ENCODE measurements at places on chromosomes 11 and 22. TPM values are rescaled to one million over a fixed set of nuclear protein-coding genes. Genes with fewer than 3 reads are reported as not detected.

GRCh38 chr11:37560346-37560745 is 962.3 kb upstream of the RAG2 start:
- no peak for DNase-seq

- no peak for DNase-seq
Measured at GRCh38 chr11:15282754-15283153, 168.0 kb downstream of the INSC start.

OR5M8 gene
- not detected for total RNA-seq

DNA sequence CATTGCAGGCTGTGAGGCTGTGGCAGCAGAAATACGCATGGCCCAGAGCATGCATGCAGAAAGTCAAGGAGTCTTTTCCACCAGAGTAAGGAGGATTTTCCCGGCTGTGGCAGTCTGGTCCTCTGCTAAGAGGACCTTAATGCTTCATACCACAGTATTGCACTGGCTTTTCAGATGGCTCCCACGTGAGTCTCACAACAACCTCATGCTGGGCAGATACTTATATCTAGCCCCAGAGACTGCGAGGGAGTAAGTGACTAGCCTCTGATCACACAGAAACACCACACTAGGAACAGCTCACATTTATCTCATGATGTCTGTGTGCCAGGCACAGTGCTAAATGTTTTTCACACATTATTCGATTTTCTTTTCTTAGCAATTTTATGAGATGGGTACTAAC is 8.0 kb downstream of the CRY2 start:
- DNase-seq = no peak

DNA sequence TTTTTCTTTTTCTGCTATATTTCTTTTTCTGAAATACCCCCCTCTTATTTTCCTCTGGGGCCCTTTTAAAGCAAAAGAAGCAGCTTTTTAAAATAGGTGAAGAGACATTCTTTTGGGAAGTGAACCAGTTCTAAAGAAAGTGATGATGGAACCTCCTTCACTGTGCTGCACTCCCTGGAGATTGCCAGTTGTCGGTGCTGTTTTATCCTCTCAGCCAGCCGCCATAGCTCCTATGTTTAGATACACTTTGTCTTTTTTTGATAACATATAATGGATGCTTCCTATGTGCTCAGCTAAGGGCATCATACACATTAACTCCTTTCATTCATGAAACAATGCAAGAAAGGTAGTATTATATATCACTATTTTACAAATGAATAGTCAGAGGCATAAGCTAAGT is 14.0 kb downstream of the CFAP300 start:
- DNase-seq = no peak

MCHR1 gene
- total RNA-seq = not detected

C11orf52 gene
- not detected for total RNA-seq

DNA sequence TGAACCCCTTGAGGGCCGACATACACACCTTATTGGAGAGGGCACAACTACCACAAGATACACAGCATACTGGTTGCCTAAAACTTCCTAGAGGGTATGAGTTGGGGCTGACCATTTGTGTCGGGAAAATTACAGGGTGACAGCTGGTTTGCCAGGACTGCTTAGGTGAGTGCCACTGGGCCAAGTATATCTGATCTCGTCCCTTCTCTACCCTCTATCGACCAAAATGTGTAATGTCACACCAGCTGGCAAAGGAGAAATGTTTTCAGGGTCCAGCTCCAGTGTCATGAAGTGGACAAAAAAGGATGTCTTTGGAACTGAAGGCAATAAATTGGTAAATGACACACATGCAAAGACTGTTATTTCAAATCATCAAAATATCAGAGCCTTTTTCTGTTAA is 126.1 kb downstream of the PGR start:
- DNase-seq = no peak

DNA sequence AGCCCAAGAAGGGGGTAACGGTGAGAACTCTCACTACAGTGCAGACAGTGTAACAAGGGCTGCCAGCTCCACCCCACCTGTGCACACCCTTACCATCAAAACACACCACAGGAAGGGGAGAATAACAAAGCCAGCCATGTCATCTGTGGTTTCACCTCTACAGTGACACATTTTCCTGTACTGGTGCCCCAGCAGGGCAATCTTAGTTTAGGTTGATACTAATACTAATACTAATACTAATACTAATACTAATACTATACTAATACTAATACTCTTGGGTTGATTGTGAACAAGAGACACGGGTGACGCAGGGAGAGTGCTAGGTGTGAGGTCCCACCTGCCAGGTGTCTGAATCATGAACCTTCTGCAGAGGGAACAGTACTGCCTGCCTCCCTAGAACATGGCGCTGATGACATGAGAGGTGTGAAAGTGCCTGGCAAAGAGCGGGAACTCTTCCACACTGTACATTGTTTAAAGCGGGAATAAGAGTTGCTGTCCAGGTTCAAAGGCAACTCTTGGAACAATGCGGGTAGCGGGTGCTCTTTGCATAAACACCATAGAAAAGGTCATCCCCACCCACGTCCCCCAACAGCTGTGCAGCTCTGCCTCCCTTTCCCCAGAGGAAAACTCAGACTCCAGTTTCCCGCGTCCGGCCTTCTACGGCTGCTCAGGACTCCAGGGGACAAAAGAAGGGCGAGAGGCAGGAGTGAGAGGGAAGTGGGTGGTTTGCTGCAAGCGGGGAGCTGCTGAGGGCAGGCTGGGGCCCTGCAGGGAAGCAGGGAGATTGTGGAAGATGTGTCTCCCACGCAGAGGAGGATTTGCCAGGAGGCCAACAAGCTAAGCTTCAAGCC is 25.0 kb upstream of the TMPRSS4 start:
- no peak for DNase-seq

GRCh38 chr11:83194281-83195142 is 1.0 kb downstream of the ANKRD42 start:
- peak; percentile 47 for DNase-seq

C22orf15 gene
- not detected for total RNA-seq

DNA sequence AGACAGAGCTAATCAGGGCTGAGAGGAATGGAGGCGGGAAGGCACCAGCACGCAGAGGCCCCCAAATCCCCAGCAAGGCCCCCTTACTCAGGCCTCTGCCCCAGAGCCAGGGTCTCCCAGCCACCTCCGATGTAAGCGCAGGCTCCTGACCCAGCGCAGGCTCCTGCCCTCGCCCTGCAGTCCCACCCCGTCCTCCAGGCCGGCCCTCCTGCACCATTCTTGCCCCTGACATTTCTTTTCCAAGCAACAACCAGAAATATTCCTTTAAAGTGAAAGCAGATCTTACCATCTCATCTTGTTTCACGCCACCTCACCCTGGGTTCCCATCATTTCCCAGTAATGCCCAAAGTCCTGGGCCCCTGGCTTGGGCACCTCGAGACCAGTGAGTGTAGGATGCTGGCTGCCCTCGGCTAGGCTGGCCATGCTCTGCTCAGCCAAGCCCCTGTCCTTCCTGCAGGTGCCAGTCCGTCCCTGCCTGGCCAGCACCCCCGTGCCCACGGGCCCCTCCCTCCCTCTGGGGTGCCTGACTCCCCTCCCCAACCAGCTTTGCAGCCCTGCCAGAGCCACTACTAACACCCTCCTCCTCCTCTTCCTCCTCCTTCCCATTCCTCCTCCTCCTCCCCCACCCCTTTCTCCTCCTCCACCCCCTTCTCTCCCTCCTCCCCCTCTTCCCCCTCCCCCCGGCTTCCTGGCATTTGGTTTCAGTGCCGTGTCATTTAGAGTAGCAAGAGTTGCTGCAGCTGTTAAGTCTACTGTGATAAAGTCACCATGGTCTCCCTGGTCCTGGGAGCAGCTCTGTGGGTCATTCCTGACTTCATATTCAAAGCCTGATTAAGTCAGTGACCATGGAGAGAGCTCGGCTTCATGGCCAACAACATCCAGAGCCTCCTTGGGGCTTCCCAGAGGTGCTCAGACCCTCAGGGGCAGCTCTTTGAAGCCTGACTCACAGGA is 78.7 kb downstream of the PIWIL3 start:
- DNase-seq = no peak

DNA sequence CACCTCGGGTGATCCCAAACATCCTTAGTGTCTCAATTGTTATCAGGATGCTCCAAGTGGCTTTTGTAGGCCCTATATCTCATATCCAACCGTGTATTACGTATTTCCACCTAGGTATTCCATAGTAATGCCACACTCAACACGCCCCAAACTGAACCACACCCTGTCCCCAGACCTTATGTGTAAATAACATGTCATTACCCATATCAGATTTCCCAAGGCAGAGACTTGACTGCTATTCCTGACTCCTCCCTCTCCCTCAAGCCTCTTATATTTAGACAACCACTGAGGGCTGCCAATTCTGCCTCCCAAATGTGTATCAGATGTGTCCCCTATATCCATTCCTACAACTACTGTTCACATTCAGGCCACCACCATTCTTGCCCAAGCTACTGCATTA is 132.8 kb upstream of the NCAM1 start:
- DNase-seq = no peak

DNA sequence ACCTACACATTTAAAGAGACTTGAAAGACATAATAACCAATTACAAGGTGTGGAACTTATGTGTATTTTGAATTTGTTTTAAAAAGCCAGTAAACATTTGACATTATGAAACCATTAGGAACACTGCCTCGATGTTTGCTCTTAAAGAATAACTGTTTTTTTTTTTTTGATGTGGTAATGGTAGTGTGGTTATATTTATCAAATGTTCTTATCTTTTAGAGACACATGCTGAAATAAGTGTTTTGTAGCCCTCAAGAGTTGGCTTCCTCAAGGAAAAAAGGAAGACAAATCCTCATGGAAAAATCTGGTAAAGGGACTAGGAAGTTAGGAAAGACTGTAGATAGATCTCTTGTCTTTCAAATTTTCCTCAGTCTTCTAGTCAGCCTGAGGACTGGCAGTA is 2.2 kb upstream of the ABTB2 start:
- no peak for DNase-seq

DNA sequence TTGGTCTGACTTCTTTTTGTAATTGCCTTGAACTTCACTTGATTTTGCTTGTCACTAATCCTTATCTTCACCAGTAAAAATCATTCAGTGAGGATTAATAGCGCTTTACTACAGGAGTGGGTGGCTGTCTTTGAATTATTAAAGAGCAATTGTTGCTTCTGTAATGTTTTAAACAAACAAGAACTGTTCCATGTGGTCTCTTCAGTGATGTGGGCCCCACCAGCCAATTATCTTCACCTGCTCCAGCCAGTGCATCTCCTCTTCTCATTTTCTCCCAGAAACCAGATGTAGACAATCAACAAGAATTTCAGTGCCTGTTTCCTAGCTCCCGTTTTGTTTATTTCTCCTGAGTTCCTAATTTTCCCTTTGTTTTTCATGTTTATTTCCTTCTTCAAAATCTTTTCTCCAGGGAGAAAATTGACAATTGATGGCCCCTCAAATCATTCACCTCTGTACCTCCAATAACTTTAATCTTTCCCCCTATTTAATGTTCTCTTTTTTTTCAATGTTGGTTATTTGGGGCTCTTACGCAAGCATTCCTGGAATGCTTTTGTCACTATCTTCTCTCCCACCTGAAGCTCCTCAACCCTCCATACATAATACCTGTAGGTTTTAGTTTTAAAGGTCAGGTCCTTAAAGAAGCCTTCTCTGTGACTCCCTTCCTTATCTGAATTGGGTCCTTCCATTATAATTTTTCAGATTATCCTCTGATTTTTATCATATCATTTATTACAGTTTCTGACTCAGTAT is 115.1 kb downstream of the ARFGAP2 start:
- DNase-seq = no peak

DNA sequence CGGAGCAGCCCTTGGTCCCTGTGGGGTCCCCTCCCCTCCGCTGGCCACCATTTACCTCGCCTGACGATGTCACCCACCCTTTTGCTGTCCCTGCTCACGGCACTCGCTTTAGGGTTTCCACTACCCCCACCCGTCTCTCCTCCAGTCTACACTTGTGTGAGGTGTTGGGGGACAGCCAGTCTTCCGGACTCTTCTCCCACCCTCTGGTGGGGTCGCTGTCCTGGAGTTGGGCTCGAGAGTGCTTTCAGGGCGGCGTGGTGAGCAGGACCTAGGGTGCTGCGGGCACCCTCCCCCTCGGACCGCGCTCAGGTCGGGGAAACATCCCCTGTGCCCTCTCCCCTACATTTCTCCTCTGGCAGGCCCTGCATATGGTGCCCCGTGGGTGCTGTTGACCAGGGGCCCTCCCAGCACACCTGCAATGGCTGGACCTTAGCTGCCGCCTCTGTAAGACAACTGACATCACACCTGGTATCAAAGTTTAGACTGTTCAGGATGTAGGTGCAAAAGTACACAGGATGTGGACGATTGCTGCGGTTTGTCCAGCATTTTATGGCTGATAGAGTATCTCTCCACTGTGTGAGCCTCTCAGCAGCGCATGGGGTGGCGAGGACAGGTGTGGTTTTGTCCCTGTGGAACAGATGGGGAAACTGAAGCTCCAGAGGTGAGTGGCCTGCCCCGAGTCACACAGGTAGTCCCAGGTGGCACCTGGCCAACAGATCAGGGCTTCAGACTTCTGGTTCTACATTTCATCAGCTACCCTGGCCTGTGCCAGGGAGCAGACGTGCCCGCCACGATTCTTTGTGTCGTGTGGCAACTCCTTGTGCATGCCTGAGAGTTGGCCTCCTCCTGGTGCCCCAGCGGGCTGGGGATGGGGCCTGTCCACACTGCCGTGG is 1.2 kb downstream of the GRK2 start:
- peak; percentile 51 for DNase-seq

SPON1 gene
- total RNA-seq = 24.6 TPM

SLC37A2 gene
- total RNA-seq = 0.31 TPM

- DNase-seq = no peak
Measured at GRCh38 chr11:126564566-126564965, 209.1 kb downstream of the ST3GAL4 start.

DNA sequence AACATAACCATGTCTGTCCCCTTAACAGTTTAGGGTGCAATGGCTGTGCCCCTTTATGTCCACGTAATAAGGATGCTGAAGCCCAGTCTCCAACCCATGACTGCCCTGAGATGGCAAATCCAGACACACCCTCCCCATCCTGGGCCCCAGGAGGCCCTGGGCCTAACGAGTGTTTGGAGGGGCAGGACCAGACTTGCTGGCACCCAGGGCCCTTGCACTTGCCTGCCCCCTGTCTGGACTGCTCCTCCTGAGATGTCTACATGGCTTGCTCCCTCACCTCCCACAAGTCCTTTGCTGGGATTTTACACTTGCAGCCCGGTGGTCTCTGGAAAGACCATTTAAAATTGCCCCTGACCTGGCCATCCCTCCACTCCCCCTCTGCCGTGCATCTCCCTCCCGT is 132.2 kb upstream of the NECTIN1 start:
- DNase-seq = no peak
